Tongue (tissue), 3 donors: ENCODE measurements at places on chromosomes 12 and 14. TPM values are rescaled to one million over a fixed set of nuclear protein-coding genes. Genes with fewer than 3 reads are reported as not detected.

DNA sequence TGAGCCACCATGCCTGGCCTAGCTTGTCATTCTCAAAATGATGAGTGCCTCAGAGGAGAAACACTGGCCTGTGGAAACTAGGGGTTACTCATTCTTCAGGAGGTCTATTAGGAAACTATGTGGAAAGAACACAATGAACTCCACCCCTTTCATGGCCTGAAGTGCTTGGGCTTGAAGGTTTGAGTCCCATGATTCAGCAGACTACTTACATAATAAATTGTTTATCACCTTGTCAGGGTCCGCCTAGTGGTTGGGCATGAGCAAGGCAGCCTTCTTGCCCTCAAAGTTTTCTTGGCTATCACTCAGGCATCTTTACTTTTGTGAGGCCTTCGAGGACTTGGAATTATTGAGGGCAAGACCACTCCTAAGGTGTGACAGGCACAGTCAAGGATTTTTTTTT, 251.2 kb downstream of the ACSS3 start:
- no peak for DNase-seq

DNA sequence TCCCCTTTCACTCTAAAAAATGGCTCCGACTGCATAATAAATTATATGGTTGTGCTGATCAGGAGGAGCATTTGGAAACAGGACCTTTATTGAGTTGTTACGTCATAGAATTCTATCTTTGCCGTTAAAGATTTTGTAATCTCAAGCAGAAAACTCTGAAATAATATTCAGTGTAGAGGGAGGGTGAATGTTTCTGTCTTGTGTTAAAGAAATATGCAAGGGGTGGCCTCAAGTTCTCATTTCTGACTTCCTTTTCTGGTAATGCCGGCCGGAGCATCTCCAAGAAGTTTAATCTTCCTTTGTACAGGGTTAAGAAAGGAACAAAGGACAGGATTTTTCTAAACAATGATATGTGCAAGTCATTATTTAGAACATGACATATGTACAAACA, 165.1 kb downstream of the SLC38A4 start:
- no peak for DNase-seq

GRCh38 chr12:51687614-51688013, 96.6 kb downstream of the SCN8A start:
- DNase-seq: no peak

DNA sequence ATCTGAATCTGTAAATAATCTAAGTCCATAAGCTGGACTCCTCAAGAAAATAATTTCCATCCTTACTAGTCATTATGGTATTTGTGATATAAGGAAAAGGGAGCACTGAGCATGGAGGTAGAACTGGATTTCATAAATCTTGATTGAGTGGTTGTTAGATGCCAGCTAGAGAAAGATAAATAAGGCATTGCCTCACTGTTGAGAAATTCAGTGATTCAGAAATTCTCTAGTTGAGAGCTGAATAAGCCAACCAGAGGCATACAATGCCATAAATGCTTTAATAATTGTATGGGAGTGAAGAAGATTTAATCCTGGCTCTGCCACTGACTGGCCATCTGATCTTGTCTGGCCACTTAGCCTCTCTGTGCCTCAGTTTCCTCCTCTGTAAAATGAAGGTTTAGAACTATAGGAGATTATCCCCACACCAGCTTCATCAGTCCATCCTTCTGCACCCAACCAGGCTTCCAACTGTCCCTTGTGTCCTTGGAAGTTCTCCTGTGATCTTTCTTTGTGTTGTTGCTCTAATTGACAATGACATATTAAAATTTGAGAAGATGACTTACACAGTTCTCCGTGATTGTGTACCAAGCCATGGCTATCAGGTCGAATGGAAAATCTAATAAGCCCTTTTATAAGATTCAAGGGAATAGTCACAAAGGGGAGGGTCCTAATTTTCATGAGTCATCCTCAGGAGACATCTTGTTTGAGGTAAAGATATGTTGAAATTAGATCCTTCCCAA, 394.3 kb downstream of the EGLN3 start:
- DNase-seq: no peak

DNA sequence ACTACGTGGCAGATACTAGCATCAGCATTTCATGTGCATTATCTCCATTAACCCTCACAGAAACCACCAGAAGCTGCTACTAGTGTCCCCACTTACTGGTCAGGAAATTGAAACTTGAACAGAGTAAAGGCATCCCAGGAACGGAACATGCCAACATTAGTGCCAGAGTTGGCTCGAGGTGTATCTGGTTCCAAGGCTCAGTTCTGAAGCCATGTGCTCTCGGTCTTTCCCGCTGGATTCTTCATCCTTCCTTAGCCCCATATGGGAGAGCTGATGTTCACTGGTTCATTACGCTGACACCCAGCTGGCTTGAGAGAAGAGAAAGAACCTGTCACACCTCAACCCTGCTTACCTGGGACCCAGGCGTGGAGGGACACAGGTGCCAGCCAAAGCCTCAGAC, 91.5 kb downstream of the TBX5 start:
- DNase-seq: no peak

DNA sequence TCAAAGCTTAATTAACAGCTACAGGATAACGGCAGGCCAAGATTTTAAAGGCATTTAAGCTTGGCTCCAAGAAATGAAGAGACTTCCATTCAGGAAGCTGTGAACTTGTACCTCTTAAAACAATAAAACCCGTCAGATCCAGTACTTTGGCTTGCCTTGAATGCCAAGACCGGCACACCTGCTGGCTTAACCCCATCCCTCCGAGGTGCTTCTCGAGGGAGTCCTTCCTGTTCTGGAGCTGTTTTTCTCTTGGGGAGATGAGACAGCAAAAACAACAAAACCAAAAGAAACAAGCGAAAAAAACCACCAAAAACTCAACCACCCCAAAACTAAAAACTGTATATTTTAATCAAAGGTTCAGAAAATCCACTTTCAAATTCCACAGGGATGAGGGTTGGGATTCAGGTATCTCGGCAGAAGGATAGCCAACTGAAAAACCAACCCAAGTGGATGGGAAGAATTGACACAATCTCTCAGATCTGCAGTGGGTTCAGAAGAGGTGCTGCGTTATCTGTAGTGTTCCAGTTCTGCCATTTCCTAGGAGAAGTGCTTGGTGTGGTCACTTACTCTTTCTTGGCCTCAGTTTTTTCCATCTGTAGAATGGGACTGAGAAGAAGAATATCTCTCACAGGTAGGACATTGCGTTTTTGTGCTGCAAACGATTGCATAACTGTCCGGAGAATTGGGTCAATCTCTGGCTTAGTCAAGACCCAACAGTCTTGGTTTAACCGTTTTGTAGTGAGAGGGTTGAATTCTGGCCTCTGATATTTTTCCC, 420.1 kb downstream of the VRK1 start:
- no peak for DNase-seq

GRCh38 chr12:49334226-49334625, 2.8 kb downstream of the C1QL4 start:
- DNase-seq: no peak

- no peak for DNase-seq
Observed at GRCh38 chr12:49588281-49588680, 17.2 kb downstream of the FAM186B start.

- no peak for DNase-seq
Observed at GRCh38 chr12:561908-562593, 101.2 kb downstream of the NINJ2 start.

GRCh38 chr14:35068238-35069012, 22.4 kb downstream of the FAM177A1 start:
- DNase-seq: no peak

- DNase-seq: no peak
Observed at GRCh38 chr12:88544991-88545980, 35.0 kb downstream of the KITLG start.

DNA sequence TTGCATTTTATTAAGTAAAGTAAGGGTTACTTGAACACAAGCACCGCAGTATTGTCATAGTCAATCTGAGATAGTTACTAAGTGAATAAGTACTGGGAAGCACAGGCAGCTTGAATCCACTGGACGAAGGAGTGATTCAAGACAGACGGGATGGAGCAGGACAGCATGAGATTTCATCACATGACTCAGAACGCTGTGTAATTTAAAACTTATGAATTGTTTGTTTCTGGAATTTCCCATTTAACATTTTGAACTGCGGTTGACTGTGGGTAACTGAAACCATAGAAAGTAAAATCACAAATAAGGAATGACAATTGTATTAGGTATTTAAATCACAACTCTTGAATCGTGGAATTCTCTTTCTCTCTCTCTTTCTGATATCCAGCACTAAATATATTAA, 1630.4 kb upstream of the SEL1L start:
- DNase-seq: no peak

- DNase-seq: peak; percentile 7
Observed at GRCh38 chr12:103334466-103334865, 161.3 kb downstream of the C12orf42 start.

- DNase-seq: no peak
Observed at GRCh38 chr12:51984657-51985056, 22.1 kb upstream of the TAMALIN start.

- no peak for DNase-seq
Observed at GRCh38 chr14:22558221-22558913, 30.7 kb downstream of the DAD1 start.

DNA sequence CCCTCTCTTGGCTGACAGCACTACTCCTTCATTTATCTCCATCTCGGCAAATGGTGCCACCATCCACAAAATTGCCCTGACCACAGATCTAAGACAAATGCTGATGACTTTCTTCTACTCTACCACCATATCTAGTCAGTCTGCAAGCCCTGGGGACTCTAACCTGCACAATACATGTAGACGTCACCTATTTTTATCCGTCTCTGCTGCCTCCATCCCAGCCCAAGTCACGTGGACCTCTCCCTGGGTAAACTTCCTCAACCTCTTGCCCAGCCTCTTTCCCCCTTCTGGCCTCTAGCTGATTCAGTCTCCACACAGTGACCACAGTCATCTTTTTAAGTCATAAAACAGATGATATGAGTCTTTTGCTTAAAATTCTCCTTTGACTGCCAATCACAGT, 1203.0 kb downstream of the AACS start:
- DNase-seq: no peak

DNA sequence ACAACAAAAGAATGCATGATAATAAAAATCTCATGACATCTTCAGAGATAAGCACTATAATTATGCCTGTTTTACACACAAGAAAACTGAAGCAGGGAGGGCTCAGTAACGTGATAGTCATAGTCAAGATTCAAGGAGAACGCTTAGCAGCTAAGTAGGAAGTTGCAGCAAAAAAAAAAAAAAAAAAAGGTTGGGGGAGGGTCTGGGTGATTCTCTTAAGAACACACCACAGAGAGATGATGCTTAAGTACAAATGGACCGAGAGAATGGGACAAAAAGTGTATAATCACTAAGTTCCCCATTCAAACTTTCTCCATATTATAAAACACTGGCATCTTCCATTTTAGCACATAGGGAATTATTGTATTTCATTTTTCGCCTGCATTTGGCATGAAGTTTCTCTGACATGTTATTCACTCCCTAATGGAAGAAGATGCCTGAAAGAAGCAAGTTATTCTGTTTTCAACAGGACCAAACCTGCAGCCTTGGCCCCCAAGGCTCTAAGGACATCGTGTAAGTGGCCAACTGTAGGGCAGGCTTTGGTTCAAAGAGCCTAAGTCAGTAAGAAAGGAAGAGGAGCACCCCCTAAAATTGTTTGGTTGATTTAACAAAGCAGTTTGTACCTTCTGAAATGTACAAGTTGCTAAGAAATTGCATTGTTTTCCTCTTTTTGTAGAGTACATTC, 142.9 kb upstream of the TMPO start:
- no peak for DNase-seq

DNA sequence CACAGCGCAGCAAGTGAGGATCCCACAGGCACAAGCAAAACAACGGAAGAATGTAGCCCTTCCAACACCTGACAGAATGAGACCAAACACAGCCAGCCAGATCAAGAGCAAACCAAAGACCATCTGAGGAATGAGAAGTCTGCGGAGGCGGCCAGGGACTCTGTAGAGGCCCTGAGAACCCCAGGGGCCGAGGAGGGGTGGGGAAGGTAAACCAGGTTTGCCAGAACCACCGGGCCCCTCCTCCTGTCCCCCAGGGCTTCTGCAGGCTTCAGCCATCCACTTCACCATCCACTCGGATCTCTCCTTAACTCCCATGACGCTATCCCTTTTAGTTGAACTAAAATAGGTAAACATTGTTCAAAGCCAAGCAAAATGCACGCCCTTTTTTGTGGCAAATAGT, 37.4 kb downstream of the ZCRB1 start:
- DNase-seq: no peak

DNA sequence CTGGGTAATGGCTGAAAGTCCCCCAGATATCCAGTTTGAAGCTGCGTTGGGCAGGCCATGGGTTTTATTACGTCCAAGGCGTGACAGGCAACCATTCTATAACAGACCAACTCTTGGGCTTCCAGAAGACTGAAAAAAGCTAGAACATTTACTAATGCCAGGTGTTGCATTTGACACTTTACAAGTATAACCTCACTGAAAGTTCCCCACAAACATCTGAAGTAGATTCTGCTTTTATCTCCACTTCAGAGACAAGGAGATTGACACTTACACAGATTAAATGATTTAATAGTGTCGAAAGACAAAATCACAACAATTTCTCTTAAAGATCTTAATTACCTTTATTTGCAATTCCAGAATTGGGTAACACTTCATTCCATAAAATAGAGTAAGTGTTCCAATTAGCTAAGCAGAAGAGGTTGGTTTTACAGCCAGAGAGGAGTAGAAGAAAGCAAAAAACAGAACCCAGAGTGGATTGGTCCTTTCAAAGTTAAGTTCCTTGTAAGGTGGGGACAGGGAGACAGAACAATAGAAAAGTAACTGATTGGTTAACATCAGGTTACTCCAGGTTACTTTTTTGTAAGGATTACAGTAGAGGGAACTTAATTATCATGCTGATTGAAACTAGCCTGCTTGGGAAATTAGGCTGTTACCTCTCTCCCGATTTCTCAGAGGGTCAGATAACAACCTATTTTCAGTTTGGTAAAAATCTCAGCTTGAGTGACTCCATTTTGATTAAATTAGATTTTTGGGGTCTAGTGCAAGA, 11.3 kb downstream of the SOCS2 start:
- no peak for DNase-seq

DNA sequence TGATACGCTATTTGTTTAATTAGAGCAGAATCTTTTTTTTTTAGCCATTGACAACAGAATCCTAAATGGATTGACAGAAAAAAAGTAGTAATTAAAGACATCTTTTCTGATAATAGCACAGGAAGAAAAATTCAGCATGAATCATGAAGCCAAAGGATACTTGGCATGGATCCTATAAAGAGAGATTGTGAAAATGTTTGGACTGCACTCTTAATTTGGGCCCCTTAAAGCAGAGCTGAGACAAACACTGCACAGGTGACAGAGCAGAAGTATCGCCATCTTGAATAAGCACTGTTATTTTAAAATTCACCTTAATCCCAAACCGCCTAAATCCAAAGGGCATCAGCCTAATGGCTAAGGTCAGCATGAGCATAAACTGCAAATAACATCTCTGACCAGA, 48.8 kb upstream of the SEL1L start:
- DNase-seq: no peak

- no peak for DNase-seq
Observed at GRCh38 chr12:116532428-116532827, 26.8 kb upstream of the MAP1LC3B2 start.

The CALM1 gene
- 236 TPM for total RNA-seq

The KLHL28 gene
- 33.7 TPM for total RNA-seq

The NKX2-1 gene
- not detected for total RNA-seq

The PPM1H gene
- 4.5 TPM for total RNA-seq

The PPM1A gene
- total RNA-seq: 65.3 TPM

The GPRC5D gene
- total RNA-seq: not detected

The ADCY6 gene
- total RNA-seq: 45.7 TPM

The RPL10L gene
- total RNA-seq: not detected

The OR10AD1 gene
- not detected for total RNA-seq

The ULK1 gene
- 15.6 TPM for total RNA-seq

The SOX5 gene
- 7.8 TPM for total RNA-seq

The GLIPR1L1 gene
- not detected for total RNA-seq

The RNASE4 gene
- total RNA-seq: 21.0 TPM

The FOXN4 gene
- total RNA-seq: not detected
